Anterior cingulate cortex (tissue), 58 donors: ENCODE measurements at places on chromosomes 12 and 14.

GRCh38 chr14:35533357-35534207 lies at the start of gene INSM2:
TSS of gene INSM2 (plus strand) at chr14:35534164. CDS start at chr14:35534253, 89 bp downstream.
- peak; percentile 28 for DNase-seq

GRCh38 chr12:120825337-120825736 lies 78.8 kb downstream of the SPPL3 start:
- no peak for DNase-seq

DNA sequence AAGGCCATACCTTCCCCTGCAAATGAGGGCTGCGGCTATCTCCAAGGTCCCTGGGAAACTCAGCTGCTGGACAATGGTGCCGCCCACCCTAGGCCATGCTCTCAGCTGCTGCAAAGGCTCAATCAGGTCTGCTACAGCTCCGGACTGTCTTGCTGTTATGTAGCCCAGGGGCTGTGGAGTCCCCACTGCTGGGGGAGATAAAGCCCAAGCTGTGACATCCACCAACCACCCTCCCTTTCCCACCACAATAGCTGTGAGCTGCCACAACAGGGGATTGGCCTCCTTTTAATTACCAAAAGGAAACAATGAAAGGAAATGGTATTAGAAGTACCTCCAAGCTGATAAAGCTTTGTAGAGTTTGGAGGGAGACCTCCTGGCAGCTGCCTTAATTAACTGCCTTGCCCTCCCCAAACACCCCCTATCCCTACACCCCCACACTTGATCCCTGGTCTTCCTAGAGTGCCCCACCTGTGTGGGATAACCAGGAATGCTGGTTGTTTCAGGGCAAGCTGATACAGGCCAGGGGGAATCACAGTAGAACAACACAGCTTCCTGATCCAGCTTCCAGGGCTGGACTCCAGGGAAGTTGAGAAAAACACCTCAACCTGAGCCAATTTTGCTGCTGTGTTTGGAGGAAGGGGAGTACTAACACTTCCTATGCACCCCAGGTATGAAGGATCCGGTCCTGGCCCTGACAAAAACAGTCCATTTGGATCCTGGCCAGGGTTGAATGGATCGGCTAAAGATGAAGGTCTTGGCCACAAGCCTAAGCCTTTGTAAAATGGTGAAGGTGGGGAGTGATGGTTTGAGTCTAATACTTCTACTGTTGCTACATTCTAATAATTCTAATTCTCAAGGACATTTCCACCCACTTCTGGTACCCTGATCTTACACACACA lies at the start of gene VWF:
Gene VWF, minus strand, starts transcription at position 260 of the 899 bp plus-strand sequence. CDS start 1,474 bp downstream, outside the sequence.
- no peak for DNase-seq

DNA sequence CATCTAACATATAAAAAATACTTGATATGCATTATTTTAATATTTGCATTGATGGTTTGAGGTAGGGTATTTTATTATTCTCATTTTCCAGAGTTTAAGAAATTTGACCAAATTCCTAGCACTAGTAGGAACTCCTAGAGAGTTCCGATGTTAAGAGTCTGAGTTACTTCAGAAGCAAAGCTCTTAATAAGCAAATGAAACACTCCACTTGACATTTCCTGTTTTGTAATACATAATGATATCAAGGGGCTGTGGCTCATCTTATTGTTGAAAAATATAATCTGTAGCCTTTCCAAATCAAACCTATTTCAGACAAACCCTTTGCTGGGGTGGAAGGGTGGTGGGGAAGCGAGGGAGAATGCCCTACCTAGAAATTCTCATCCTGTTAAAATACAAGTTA lies 355.5 kb downstream of the DIO2 start:
- no peak for DNase-seq

DNA sequence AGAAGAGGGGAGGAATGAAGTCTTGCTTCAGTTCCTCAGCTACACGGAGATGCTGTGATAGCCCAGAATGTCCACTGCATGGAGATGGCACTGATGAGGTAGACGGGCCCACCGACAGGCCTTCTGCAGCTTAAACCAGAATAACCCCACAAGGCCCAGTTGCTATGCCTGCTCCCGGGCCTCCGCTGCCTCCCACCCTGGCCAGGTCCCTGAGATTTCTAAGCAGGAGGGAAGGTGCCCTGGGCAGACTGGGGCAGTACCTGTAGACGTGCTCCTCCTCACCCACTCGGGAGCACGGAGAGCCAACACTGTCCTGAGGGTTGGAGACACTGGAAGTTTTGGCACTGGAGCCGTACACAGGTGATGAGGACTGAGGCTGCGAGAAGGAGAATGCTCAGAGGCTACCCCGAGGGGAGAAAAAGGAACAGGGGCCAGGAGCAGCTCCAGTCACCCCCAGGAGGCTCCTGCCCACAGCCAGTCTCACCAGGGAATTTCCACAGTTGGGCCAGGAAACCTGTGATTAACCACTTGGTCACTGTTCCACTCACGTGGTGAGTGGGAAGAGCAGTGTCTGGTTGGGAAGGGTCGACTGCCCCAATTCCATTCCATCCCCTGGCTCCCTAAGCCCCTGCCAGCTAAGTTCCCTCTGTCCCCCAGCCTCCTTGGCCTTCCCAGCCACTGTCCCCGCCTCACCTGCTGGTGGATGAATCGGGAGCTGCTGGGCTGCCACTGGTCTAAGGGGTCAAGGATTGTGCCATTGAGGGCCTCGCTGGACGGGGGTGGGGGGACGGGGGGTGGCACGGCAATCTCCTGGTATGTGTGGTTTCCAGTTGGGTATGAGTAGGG lies 22.8 kb upstream of the RPLP0 start:
- DNase-seq, result no peak

GRCh38 chr14:56136571-56137452 lies 18.6 kb downstream of the PELI2 start:
- no peak for DNase-seq

- DNase-seq, result no peak
Measured at GRCh38 chr12:70659077-70659606, 21.9 kb upstream of the PTPRB start.

GRCh38 chr14:49732896-49733295 lies 35.1 kb upstream of the KLHDC2 start:
- DNase-seq, result no peak

DNA sequence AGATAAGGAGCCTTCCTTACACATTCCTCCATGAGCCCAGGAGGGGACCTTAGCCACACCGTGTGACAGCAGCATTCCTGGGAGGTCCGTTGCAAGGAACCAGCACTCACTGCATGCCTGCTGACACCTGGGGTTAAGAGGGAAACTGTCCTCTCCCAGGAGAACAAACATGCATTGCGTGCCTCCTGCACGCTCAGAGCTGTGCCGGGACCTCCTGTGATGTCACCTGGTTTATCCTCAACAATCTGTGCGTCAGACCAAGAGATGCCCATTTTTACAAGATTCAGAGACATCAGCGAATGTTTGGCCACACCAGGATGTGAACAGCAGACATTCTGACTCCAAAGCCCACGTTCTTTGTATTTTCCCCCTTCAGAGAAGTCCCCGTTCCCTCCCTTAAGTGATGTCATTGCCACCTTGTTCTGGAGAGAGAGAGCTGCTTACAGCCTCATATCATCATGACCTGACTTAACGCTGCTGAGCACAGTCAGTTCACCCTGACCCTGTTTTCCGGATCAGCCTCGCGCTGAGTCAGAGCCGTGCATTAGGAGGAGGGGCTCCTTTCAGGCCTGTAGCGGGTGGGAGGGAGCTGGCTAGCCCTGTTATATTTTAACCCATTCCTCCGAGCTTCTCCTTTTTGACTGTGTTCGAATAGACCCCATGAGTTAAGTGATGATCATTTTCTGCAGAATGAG lies 36.2 kb downstream of the TMEM120B start:
- no peak for DNase-seq

DNA sequence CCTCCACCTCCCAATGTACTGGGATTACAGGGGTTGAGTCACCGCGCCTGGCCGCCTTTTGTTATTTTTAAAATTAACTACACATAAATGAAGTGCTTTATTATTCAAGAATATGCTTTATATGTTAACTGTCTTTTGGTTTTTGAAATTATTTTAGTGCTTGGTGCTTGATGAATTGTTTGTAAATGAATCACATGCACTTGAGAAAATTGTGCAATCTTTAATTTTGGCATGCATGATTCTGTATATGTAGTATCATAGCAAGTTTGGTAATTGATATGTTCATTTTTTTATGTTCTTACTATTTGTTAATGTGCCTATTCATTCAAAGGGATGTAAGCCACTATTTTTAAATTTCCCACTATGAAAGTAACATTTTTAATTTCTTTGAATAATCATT lies 440.9 kb downstream of the NAV3 start:
- DNase-seq, result no peak

DNA sequence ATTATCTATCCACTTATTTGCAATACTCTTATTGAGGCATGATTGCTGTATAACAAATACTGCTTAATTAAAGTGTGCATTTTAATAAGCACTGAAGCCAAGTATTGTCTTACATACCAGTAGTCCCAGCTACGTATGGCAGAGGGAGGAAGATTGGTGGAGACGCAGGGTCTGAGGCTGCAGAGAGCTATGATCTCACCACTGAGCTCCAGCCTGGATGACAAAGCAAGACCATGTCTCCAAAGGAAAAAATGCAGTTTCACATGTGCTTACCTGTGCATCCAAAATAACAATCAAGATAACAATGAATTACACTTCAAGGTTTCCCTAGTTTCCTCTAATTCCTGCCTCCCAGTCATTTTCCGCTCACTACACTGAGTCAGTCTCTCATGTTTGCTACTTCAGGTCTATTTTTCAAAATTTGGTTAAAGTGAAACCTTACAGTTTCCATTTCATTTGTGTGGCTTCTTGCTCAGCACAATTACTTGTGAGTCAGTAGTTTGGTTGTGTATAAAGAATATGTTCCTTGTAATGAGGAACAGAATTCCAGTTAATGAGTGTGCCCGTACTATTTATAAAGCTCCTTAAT lies 1250.1 kb downstream of the TMEM121 start:
- DNase-seq, result no peak

GRCh38 chr12:87388376-87388775 lies 640.8 kb downstream of the C12orf50 start:
- no peak for DNase-seq
